ENCODE measurements at places on chromosomes 4 and X.

DNA sequence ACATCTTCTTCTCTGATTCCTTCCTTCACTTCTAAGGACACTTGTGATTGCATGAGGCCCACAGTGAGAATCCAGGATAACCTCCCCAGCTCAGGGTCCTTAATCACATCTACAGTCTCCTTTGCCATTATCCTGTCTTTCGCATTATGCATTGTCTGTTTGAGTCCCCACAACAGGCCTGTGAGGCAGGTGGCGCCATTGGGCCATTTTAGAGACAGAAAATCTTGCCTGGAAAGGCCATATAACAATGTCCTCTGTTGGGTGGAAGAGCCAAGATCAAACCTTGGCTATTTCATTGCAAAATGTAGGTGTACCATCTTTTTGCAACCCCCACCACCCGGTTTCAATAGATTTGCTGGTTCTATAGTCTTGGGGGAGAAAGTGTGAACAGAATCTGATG lies 11.8 kb upstream of the DCUN1D4 start:
- no peak for DNase-seq

DNA sequence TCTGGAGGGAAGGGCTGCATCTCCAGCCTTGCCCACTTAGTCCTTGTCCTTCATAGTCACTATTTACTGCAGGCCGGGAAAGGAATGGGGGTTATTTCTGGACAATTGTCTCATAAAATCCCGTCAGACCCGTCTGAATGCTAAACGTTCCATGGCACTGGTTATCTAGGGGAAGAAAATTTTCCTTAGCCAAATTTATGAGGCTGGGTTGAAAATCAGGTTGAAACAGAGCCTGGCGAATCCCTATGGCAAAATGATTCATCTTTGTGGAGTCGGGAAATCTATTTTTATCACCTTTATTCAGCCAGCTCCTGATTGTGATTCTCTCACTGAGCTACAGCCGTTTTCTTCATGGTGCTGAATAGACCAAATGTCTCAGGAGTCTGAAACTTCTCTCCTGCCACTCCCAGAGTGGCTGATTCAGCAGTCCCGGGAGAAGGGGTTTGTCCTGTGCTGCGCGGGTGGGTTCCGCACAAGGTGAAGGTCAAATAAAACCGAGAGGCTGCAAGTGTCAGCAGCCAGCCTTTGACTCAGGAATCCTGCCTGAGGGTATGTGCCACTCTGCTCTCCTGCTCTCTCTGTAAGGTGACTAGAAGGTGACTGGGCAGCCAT lies 1.0 kb downstream of the LIMCH1 start:
- DNase-seq: no peak

DNA sequence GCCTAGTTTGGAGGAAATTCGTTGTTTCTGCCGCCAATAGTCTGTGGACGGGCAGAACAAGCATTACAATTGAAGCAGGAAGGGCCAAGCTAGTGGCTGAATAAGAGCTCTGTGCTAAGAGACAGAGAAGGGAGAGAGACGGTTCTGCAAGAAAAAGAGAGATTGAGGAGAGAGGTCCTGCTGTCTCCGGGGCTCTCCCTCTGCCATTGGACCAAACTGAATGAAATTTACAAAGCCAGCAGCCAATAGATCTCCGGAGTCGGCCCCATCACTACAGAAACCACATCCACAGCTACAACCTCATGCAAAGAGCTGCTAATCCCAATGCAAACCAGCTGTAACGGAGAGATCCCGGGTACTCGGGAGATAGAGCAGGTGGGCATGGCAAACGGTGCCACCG lies at the start of gene NLGN4X:
TSS of gene NLGN4X (minus strand) at position 148 of the 400 bp plus-strand sequence. CDS start 77,401 bp downstream, outside the sequence.
- no peak for DNase-seq

DNA sequence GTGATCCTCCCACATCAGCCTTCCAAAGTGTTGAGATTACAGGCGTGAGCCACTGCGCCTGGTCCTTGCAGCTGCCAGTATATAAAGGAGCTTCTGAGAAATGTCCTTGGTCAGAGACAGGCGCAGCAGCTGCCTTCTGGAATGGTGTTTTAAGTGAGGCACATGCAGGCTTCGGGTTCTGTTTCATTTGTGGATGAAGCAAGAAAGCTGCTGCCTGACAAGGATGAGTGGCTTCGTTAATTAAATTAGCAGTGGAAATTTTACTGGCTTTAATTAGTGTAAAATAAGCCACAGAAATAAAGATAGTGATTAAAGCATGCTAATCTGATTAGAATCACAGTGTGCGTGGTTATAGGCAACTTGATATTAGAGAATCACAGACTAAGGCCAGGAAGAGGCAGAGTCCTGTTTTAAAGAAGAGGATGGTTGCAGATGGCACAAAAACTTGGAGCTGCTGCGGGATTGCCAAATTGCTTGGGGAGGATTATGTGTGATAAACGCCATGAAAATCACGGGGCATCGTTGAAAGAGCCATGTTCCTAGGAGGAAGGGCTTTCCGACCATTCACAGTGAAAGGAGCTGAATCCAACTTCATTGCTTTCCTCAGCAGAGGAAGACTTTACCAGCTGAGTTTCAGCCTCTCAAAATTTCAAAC lies 348.4 kb upstream of the FAT1 start:
- DNase-seq: no peak

GRCh38 chrX:30008031-30008430 lies 207.3 kb upstream of the MAGEB2 start:
- DNase-seq: no peak

DNA sequence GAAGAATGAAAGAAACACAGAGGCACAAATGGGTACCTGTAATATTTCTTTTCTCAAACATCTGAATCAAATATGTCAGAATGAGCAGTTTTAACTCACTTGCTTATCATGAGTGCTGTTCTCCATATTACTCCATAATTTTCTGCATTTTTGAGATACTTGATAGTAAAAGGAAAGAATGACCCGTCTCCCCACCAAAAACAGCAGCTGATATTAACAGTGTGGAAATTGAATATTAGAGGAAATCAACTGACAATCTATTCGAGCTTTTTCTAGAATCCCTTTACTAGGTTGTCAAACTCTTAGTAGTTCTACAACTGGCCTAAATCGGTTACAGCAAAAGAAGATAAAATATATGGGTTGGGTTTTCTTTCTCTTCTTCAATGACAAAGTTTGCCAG lies 49.9 kb upstream of the HELT start:
- no peak for DNase-seq

GRCh38 chr4:20624793-20625374 lies 75.4 kb upstream of the PACRGL start:
- DNase-seq: no peak

- DNase-seq: no peak
These were observed 84.0 kb downstream of the CCSER1 start for GRCh38 chr4:90211174-90211573.

DNA sequence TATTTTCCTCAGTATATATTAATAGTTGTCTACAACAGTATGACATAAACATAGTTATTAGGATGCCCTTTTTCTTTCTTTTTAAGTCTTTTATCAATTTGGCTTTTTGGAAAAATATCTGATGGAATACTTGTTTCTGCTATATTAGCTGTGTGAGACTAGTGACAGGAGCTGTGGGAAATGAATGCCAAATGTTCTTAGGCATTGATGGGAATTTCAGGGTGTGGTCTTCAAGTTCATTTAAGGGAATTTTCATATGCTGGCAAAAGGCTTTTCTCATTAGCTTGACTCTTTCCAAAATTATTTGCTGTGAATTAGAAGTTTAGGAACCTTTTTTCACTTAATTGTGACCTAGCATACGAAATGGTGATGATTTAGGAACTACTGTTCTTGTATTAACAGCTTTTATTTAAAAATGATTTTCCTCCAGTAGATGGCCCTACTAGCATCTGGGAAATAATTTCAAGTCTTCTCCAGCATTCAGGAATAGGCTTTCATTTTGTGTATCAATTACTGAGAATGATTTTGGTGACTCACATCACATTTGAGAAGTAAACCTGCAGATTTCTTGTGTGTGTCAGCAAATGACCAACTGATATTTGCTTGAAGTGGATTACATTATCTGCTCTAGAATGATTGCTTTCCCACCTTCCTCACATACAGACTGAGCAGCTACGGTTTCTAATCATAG lies 70.9 kb downstream of the HTT start:
- DNase-seq: no peak

- DNase-seq: no peak
These were observed 21.9 kb downstream of the REELD1 start for GRCh38 chr4:146236216-146236615.

- no peak for DNase-seq
These were observed 136.4 kb downstream of the TRIML1 start for GRCh38 chr4:188275686-188276085.

- DNase-seq: no peak
These were observed 1529.1 kb upstream of the ADGRL3 start for GRCh38 chr4:59671037-59671436.

GRCh38 chr4:101953949-101954348 lies 163.4 kb downstream of the BANK1 start:
- DNase-seq: no peak

DNA sequence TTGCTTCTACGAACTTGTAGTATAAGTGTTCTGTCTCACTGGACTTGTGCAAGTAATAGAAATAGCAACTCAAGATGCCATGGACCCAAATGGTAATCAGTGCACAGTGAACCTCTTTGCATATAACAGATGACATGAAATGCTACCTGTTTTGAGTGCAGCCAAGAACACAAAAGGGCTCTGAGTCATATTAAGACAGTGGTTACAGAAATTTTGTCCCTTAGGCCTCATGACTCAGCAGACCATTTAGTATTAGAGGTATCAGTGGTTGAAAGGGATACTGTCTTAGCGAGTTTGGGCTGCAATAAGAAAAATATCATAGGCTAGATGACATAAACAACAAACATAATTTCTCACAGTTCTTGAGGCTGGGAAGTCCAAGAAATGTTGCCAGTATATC lies 502.9 kb upstream of the PCDH10 start:
- DNase-seq: no peak

GRCh38 chrX:11188664-11189063 lies 77.5 kb downstream of the HCCS start:
- DNase-seq: no peak

- DNase-seq: no peak
These were observed 69.4 kb upstream of the ACSL1 start for GRCh38 chr4:184895012-184895695.

GRCh38 chrX:68596871-68597270 lies 50.6 kb upstream of the STARD8 start:
- DNase-seq: no peak
